ENCODE measurements at places on chromosomes 12 and 14. TPM values are rescaled to one million over a fixed set of nuclear protein-coding genes. Genes with fewer than 3 reads are reported as not detected.

CCDC197 gene
- not detected for total RNA-seq

DCN gene
- total RNA-seq = 12.5 TPM

GCH1 gene
- total RNA-seq = 15.0 TPM

ANKRD9 gene
- total RNA-seq = 49.6 TPM

FGFR1OP2 gene
- total RNA-seq = 31.2 TPM

PLXNC1 gene
- total RNA-seq = 0.06 TPM

SERPINA3 gene
- 4.7 TPM for total RNA-seq

FAM186B gene
- not detected for total RNA-seq

MAPKAPK5 gene
- total RNA-seq = 45.0 TPM

PAN2 gene
- total RNA-seq = 15.0 TPM

HRK gene
- not detected for total RNA-seq

FAM216A gene
- 27.7 TPM for total RNA-seq

RNF31 gene
- 42.3 TPM for total RNA-seq
